ENCODE measurements at places on chromosomes 16 and 17. TPM values are rescaled to one million over a fixed set of nuclear protein-coding genes. Genes with fewer than 3 reads are reported as not detected.

Gene ZG16
- not detected for total RNA-seq

Gene BRICD5
- total RNA-seq, result 17.4 TPM

Gene PDILT
- not detected for total RNA-seq

GRCh38 chr16:88638323-88639230 lies at the start of gene IL17C:
Gene IL17C (plus strand): TSS chr16:88638572. CDS start chr16:88638642, 70 bp downstream.
- no peak for DNase-seq

- DNase-seq, result no peak
Observed at GRCh38 chr16:57061084-57061905, 31.1 kb upstream of the CPNE2 start.

DNA sequence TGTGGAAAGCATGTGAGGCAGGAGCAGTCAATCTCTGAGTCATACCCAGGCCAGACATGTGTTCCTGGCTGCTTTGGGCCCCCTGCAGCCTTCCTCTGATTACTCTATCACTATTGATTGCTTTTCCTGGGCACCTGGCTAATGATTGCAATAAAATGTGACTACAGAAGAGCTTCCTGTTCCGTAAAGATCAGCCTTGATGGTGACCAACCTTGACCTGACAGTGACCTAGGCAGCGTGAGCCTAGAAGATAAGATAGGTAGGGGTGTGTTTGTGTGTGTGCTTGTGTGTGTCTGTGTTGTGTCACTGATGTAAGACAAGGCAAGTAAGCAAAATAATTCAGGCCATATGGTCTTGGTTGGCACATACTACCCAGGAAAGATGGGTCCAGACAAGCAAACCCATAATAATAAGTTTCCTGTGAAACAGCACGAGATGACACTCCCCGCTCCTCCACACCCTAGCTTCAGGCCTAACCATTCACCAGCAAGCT lies 367.7 kb upstream of the CDH11 start:
- no peak for DNase-seq

DNA sequence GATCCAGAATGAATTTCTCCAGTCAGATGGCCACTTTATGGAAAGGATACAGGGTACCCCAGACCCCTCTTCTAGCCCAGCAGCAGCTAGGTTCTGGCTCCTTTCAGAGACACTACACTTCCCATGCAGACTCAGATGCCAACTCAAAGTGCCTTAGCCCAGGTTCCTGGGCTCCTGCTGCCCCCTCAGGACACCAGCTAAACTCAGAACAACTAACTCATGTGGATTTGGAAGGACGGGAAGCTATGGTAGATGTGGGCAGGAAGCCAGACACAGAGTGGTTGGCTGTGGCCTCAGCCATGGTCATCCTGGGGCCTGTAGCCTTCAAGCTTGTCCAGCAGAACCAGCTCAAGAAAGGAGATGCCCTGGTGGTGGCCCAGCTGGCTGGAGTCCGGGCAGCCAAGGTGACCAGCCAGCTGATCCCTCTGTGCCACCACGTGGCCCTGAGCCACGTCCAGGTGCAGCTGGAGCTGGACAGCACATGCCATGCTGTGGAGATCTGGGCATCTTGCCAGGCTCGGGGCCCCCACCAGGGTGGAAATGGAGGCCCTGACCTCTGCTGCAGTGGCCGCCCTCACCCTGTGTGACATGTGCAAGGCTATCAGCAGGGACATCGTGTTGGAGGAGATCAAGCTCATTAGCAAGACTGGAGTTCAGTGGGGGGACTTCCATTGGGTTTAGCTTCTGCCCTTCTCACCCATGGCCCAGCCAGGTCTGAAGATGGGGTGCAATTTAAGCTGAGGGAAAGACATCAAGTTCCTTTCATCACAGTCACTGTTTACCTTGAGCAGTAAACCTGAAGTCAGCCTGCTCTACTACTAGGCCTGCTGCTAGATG lies 111.8 kb downstream of the N4BP1 start:
- DNase-seq, result no peak

- no peak for DNase-seq
Observed at GRCh38 chr17:13777003-13777402, 175.3 kb upstream of the HS3ST3A1 start.

DNA sequence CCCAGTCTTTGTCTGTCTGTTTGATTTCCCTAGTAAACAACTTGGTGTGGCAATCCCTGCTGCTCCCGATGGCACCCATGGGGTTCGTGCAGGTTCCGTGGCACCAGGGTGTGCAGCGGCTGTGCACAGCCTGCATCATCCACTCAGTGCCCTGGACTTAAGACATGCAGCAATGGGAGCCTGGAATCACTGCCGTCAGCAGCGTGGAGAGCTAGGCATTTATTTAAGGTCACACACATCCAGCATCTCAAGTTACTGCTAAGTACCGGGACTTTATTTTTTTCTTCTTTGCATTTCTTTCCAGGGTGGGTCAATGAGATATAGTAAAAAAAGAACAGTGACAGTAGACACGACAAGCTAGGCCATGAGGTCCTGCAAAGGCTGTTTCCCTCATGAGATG lies 2.8 kb downstream of the DHRS7C start:
- DNase-seq, result no peak

GRCh38 chr16:81486540-81487061 lies 42.0 kb downstream of the CMIP start:
- DNase-seq, result no peak

DNA sequence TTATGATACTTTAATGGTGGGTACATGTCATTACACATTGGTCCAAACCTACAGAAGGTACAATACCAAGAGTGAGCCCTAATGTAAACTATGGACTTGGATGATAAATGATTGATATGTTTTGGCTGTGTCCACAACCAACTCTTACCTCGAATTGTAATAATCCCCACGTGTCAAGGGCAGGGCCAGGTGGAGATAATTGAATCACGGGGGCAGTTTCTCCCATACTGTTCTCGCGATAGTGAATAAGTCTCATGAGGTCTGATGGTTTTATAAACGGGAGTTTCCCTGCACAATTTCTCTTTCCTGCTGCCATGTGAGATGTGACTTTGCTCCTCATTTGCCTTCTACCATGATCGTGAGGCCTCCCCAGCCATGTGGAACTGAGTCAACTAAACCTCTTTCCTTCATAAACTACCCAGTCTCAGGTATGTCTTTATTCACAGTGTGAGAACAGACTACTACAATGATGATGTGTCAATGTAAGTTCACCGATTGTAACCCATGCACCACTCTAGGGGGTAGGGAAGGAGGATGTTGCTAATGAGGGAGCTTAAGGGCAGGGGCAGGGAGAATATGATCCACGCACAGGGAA lies 7.0 kb upstream of the METTL22 start:
- no peak for DNase-seq

DNA sequence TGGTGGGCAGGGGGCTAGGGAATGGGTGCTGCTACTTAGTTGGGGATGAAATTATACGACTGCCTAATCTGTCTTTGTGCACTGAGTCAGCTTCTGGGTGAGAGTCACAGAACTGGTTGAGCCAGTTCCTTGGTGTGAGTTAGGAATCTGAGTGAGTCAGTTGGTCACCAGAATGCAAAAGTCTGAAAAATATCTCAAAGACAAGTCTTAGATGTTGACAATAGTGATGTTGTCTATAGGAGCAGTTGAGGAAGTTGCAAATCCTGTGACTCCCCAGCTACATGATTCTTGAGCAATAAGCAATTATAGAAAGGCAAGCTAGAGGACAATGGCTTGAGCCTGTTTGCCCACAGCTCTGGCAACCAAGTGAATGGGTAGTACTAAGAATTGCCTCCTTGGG lies 399.2 kb downstream of the CNTNAP4 start:
- no peak for DNase-seq

- no peak for DNase-seq
Observed at GRCh38 chr16:54253118-54253517, 33.5 kb downstream of the IRX3 start.

DNA sequence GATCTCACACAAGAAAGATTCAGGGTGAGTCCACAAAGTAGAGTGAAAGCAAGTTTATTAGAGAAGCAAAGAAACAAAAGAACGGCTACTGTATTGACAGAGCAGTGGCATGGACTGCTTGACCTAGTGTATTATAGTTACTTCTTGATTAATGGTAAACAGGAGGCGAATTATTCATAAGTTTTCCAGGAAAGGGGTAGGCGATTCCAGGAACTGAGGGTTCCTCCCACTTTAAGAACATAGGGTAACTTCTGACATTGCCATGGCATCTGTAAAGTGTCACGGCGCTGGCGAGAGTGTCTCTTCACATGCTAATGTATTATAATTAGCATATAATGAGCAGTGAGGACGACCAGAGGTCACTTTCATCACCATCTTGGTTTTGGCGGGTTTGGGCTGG lies 93.2 kb downstream of the CACNG3 start:
- no peak for DNase-seq

DNA sequence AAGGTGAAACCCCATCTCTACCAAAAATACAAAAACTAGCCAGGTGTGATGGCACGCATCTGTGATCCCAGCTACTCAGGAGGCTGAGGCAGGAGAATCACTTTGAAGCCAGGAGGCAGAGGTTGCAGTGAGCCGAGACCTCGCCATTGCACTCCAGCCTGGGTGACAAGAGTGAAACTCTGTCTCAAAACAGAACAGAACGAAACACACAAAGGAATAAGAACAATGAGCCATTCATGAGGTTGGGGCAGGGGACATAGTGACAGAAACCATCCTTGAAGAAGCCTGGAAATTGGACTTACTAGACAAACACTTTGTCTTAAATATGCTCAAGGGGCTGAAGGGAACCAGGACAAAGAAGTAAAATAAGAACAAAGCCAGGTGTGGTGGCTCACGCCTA lies 39.4 kb downstream of the WDR45B start:
- no peak for DNase-seq

DNA sequence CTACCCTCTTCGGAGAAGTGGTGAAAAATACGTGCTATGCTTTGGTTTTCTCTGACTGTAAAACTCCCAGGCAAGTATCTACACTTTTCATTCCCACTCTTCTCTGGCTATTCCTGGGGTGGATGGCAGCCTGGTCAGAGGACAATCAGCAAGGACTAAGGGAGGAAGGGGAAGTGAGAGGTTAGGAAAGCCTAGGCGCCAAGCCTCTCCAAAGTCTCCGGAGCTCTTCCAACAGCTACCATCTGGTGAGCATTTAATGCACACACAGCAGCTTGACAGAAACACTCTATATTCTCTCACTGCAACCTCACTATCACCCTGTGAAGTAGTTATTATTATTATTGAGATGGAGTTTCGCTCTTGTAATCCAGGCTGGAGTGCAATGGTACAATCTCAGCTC lies 65.1 kb downstream of the WSCD1 start:
- DNase-seq, result no peak
